NCI-H1105 (cell line): ENCODE measurements at places on chromosomes 2 and 18.

GRCh38 chr2:212832211-212833195 lies 293.9 kb upstream of the ERBB4 start:
- DNase-seq, result no peak

GRCh38 chr2:34734042-34734441 lies 1134.9 kb upstream of the FAM98A start:
- no peak for DNase-seq

- no peak for DNase-seq
These were observed 34.5 kb upstream of the CD8A start for GRCh38 chr2:86825036-86825692.

- DNase-seq, result no peak
These were observed 393.5 kb downstream of the CTNNA2 start for GRCh38 chr2:79906139-79906890.

DNA sequence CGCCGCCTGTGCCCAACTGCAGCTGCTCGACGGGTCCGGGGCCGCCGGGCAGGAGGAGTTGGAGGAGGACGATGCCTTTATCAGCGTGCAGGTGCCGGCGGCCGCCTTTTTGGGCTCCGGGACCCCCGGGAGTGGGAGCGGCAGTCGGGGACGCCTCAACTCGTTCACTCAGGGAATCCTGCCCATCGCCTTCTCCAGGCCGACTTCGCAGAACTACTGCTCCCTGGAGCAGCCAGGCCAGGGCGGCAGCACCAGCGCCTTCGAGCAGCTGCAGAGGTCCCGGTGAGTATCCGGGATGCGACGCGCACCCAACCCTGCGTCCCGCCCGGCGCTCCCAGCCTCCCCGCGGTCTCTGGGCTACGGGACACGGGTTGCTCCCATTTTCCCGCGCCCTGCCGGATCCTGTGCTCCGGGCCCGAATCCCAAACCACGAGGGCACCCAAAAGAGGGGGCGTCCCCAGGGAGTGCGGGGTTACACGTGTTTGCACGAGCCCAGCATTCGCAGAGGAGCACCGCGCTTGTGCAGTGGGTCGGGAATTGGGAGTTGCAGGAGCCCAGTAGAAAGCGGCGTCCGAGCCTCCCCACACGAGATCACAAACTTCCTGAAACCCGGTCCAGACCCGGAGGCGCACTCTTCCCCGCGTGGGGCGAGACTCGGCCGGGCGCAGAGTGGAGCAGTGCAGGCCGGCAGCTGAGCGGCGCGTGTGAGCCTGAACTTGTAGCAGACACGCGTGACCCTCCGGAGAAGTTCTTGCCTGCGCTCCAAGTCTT lies 1.2 kb downstream of the CABLES1 start:
- peak; percentile 20 for DNase-seq

DNA sequence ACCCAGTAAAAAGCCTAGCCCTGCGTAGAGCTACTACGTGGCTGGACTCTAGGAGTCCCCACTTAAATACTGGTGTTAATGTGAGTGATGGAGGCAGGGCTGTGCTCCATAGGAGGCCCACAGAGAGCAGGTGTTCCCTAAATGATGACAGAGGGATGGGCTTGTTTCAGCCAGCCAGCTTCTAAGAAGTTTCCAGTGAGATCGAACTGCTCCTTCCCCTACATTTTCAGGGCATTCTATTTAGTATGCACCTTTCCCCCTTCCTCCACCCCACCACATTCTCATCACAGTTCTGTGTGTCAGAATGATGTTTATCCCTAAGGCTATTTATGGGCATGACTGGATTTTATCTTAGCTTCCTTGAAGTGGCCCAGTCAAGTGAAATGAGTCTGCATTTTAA lies 213.0 kb downstream of the TRIB2 start:
- no peak for DNase-seq

GRCh38 chr2:189225032-189225431 lies 45.5 kb upstream of the COL5A2 start:
- DNase-seq, result no peak

- no peak for DNase-seq
These were observed 106.3 kb downstream of the TRIM43 start for GRCh38 chr2:95698146-95698545.

GRCh38 chr2:1224901-1225300 lies 188.4 kb upstream of the TPO start:
- DNase-seq, result no peak

GRCh38 chr2:13030606-13031005 lies 313.9 kb downstream of the TRIB2 start:
- DNase-seq, result no peak

- DNase-seq, result no peak
These were observed 13.9 kb downstream of the LRP2 start for GRCh38 chr2:169348321-169349024.

DNA sequence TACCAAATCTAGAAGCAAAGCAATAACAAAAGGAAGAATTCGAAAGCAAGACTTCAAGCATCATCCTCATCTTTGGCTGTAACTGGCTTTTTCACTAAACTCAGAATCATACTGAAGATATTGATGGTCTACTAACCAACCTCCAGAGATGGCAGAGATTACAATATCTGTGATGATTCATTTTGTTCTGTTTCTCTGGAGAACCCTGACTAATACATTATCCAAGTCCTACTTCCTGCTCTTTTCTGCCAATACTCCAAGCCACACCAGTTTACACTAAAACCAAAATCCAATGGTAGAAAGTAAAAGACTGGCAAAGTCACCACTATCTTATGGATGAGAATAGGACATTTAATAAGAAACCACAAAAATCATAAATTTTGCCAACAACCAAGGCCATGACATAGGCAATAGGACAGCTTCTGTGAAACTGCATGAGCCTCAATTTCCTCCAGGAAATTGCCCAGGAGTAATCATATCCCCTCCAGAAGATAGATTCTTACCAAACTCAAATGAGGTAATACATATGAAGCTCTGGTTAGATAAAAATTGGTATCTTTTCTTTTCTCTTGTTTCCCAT lies 159.8 kb downstream of the METTL4 start:
- DNase-seq, result no peak

GRCh38 chr2:221434142-221434541 lies 138.0 kb downstream of the EPHA4 start:
- DNase-seq, result no peak

DNA sequence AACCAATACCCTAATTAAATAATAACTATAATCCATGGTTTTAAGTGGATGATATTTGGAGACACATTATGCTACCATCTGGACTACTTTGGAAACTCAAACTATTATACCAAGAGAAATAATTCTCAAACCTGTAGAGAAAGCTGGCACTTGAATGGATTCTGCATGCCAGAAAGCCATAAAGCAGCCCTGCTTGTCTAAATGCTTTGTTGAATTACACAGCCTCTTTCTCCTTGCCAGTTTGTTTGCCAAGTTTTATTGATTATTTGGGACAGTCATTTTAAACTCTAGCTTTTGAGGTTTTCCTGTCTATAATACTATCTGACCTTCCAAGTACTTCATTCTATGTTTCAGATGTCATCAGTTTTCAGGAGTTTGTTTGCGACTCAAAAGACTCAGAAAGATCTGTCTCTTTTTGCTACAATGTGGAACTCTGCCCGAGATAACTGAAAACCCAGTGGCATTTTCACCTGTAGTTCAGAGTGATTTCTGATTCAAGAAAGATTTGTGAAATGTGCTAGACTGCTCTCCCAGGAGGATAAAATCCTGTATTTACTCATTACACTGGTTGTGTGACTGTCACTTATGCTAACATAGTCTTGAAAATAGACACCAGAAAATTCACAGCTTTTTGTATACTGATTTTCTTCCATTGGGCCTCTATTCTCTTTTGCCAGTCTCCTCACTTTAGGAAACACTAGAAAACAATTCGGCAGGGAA lies 29.2 kb upstream of the MBOAT2 start:
- DNase-seq, result peak; percentile 67

- DNase-seq, result no peak
These were observed 51.0 kb downstream of the ANKRD44 start for GRCh38 chr2:197259470-197259999.

- DNase-seq, result no peak
These were observed 106.8 kb upstream of the GALNT5 start for GRCh38 chr2:157150747-157151146.

- peak; percentile 26 for DNase-seq
These were observed 7.9 kb downstream of the CROCC2 start for GRCh38 chr2:240913810-240914644.
